T1000 (cell line): ENCODE measurements at places on chromosomes 1 and 21.

GRCh38 chr1:31701091-31701736 lies 2.6 kb downstream of the COL16A1 start:
- DNase-seq: peak; percentile 93

DNA sequence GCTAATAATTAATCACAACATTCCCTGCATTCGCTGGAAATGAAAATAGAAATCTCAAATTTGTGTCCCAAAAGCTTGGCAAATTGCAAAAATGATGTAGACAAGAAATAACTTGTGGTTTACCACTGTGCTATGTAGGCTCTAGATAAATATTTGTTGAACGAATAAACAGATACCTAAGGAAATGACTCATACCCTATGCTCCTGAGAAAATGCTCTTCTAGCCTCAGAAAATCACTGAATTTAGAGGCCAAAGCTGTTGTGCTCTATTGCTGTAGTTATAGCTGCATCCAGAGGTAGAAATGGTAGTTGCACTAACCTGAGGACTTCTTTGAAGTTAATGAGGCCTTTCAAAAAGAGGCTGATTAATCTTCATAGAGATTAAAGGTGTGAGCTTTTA lies 142.0 kb upstream of the ZNHIT6 start:
- DNase-seq: no peak

GRCh38 chr21:37041706-37042271 lies 31.1 kb downstream of the PIGP start:
- DNase-seq: no peak

GRCh38 chr1:22696610-22697009 lies 14.0 kb upstream of the EPHB2 start:
- DNase-seq: no peak

DNA sequence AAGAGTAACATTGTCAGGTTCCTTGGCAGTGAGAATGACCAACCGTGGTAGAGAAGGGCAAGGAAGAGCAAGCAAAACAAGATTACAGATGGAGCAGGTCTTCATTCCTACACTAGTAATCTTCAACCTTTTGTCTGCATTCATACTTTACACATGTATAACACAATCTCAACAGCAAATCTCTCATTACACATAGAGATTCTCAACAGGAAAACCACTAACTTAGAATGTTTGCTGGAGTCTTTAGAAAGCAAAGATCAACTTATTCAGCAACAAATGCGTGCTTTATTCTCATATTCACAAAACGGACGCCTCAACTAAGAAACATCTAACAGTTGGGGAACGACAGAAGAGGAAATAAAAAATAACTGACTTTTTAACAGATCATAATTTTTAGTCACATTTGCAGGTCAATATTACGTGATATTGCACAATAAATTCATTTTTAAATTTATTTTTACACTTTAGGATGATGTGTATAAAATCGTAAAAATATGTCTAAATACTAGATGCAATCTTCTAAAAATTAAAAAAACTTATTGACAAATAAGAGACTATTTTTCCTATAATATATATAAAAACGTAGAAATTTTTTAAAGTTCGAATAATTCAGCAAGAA lies 82.9 kb downstream of the ARID4B start:
- DNase-seq: no peak

- DNase-seq: no peak
These were observed 1232.0 kb downstream of the KCNT2 start for GRCh38 chr1:195376190-195376589.

- DNase-seq: no peak
These were observed 41.8 kb upstream of the ACTRT2 start for GRCh38 chr1:2979191-2980072.

GRCh38 chr1:78092643-78093042 lies 46.9 kb downstream of the GIPC2 start:
- peak; percentile 13 for DNase-seq

GRCh38 chr1:1179983-1180861 lies 6.5 kb downstream of the TTLL10 start:
- no peak for DNase-seq

- no peak for DNase-seq
These were observed 18.7 kb downstream of the TRMT1L start for GRCh38 chr1:185137896-185138545.

DNA sequence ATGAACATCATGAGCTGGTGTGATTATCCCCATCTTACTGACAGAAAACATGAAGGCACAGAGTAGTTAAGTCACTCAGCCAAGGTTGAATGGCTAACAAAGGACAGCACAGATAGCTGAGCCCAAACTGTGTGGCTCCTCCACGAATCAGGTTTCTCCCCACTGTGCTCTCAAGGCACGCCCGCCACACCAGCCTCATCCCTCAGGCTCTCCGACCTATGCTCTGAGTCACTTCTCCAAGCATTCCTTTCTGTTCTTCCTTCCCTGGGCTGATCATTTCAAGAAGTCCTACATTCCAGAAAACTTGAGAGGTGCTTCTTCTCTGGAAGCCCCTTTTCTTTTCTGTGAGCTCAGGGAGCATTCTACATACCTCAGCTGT lies 25.3 kb upstream of the SDC3 start:
- DNase-seq: no peak

DNA sequence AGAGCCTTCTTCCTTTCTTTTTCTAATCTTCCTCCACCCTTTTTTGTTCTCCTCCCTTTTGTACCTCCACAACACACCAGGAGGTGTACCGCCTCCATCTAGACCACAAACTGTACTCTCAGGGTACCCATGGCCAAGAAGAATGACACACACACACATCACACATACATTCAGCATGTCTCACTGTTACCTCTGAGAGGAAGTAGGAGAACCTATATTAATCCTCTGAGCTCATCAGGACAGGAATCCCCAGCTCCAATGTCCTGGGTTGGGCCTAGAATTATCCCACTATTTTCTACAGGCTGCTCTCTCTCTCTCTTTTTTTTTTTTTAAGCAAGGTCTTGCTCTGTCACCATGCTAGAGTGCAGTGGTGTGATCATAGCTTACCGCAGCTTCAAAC lies 36.7 kb downstream of the ATP2B4 start:
- peak; percentile 72 for DNase-seq

DNA sequence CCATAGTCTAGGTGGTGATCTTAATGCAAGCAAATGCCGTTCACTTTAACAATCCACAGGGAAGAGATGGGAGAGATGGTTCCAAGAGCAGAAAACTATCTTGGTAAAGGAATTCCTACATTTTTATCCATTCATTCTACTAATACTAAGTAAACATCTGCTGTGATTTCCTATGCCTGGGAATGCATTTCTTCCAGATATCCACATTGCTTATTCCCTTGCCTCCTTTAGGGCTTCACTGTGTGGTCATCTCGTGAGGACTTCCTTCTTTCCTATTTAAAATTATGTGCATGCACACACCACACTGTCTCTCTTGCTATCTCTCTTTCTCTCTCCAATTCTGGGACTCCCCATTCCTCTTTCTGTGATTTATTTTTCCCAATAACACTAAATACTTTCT lies 199.0 kb upstream of the C1orf105 start:
- DNase-seq: no peak

DNA sequence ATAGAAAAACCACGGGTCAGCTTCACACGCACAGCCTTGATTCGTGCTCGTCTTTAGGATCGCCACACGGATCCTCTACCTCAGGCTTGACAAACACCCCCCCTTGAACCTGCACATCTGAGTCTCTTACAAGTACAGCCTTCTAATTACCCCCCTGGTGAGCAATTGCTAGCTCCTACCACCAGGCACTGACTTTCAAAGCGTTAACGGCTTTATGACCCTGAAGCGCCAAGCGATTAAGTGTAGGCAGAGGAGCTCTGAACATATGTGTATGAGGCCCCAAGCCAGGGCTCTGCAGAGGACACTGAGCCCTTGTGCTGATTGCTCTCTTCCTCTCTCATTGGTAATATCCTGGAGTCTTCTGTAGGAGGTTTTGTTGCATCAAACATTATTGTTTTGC lies 55.7 kb upstream of the EPHA8 start:
- DNase-seq: no peak

DNA sequence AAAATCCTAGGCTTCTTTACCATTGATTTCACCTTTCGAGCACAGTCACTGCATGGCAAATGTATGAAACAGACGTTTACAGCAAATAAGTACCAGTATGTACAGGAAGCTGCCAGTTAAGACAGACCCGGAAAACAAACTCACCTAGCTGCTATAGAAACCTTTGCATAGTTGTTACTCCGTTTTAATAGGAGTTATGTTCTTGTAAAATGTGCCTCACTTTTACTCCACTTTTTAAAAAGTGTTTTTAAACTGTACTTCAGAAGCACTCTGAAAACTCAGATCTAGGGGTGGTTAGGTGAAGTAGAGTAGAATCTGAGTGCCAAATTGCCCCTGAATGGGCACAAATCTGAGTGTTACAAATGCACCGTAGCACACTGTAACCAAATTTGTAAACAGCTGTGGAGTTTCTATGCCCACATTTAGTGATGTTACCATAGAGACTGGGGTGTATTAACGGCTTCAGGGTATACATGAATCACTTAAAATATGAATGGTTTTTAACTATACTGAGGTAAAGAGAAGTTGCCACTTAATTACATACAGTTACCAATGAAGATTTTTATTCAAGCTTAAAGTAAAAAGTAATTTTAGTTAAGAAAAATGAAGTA lies 30.7 kb downstream of the CNIH4 start:
- DNase-seq: no peak

- DNase-seq: no peak
These were observed 4.2 kb downstream of the LRRC71 start for GRCh38 chr1:156924478-156925153.

- no peak for DNase-seq
These were observed 2.4 kb upstream of the ITLN2 start for GRCh38 chr1:160956966-160957365.

GRCh38 chr1:157968508-157968907 lies 24.9 kb upstream of the KIRREL1 start:
- no peak for DNase-seq

- DNase-seq: peak; percentile 42
These were observed at the start of gene LRRC71 for GRCh38 chr1:156920233-156921052. Gene LRRC71, plus strand, starts transcription at chr1:156920632. Its CDS starts 172 bp downstream, at chr1:156920804.

GRCh38 chr1:41898191-41898713 lies 20.5 kb downstream of the HIVEP3 start:
- DNase-seq: no peak

- DNase-seq: peak; percentile 10
These were observed 51.0 kb downstream of the CASQ2 start for GRCh38 chr1:115717541-115717940.

DNA sequence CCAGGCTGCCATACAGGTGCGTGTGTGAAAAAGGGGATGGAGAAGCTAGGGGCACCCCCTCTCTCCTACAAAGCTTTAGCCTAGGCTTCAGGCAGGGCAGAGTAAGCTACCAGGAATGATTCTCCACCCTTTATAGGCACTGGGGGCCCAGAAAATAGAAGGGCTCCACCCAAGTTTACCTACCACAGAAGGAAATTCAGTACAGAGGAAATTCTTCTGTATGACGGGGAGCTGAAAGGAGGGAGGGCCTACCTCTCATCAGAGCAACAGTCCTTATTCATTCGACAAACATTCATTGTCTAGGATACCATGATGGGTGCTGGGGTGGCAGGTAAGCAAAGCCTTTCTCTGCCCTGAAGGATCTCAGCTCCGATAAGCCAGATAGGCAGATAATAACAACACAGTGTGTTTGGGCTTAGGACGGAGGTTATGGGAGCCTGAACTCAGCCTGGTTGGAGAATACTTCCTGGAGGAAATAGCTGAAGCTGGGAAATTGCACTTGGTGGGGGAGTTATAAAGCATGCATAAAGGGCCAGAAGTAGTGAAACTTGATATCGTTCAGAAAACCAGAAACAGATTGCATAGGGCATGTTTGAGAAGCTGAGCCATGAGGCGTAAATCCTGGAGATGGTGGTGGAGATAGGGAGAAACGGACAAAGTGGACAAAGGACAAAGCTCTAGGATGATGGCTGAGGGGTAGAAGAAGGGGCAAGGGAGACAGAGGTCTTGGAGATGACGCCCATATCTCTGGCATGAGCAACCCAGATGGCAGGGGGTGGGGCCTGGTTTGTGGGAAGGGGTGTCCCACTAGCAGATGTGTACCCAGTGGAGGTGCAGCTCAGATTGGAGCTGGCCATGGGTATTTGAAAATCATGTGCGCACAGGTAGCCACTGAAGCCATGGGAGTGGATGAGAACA lies 5.3 kb upstream of the P3R3URF start:
- no peak for DNase-seq
